ENCODE measurements at places on chromosomes 5 and 9.

GRCh38 chr5:157793301-157793700 lies 49.8 kb downstream of the LSM11 start:
- DNase-seq = no peak

DNA sequence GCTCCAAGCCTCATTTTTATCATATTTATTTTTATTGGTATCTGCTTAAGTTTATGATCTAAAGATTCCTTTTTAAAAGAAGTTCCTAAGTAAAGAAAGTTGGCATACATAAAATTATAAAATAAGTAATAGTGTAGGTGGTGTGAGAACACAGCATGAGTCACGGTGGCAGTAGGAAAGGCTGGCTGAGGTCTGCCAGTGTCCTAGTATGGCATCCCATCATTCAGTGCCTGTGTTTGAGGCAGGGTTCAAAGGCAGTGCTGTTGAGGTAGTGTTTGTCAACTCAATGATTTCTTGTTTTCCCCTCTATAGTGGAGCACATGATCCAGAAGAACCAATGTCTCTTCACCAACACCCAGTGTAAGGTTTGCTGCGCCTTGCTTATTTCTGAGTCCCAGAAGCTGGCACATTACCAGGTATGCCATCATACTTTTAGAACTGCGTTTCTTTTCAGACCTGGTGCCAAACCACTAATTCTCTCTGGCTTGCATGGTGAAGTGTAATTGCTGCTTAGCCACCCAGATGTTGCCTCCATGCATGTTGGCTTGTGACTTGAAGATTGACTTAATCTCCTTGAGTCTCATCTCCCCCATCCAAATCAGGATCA lies 18.4 kb downstream of the ZNF346 start:
- DNase-seq = peak; percentile 69

- DNase-seq = no peak
Measured at GRCh38 chr5:74056789-74057164, 430.8 kb downstream of the ARHGEF28 start.

- no peak for DNase-seq
Measured at GRCh38 chr5:146815411-146815810, 63.1 kb downstream of the PPP2R2B start.

GRCh38 chr9:37148181-37148580 lies 27.8 kb downstream of the ZCCHC7 start:
- no peak for DNase-seq

DNA sequence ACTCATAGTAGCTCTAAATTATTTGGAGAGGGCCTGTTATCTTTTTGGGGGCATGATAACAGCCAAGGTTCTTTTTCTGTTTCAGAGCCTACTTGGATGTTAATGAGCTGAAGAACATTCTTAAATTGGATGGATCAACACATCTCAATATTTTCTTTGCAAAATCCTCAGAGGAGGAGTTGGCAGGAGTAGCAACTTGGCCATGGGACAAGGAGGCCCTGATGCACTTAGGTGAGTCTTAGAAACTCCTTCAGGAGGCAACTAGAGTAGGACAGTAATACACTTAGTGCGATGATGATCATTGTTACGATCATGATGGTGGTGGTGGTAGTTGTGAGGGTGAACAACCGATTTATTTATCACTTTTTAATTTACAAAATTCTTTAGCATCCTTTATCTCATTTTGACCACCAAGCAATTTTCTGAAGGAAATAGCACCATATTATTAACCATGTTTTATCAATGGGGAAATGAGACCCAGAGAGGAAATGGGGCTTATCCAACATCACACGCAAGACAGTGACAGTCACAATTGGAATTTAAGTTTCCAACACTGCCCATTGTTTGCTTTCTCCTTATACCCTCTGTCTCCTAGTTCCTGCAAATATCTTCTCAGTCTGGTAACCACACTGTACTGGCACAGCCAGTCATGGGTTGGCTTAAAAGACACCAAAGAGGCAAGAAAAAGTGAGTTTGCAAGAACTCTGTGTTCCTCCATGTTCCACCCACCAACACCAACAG lies 54.0 kb downstream of the PAPPA start:
- no peak for DNase-seq

GRCh38 chr9:77276799-77277198 lies 99.5 kb downstream of the VPS13A start:
- DNase-seq = no peak

GRCh38 chr5:94670726-94671125 lies 52.3 kb downstream of the SLF1 start:
- no peak for DNase-seq

- DNase-seq = no peak
Measured at GRCh38 chr5:180056153-180056552, 15.4 kb downstream of the RNF130 start.

DNA sequence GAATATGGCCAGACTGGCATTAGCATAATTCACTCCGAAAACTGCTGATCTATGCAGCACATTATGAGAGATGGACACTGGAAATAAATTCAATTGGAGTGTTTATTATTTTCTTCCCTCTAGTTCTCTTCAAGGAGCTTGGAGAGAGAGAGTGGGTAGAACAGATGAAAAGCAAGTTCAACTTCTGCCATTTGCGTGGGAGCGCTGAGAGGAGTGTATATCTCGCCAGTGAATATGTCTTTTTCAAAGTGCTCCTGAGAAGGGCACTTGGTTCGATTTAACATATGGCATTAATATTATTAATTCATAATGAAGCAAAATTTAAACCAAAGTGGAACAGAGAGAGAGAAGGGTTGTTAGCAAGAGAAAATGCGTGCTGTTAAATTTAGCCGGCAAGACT lies 214.4 kb downstream of the DAB2IP start:
- no peak for DNase-seq

DNA sequence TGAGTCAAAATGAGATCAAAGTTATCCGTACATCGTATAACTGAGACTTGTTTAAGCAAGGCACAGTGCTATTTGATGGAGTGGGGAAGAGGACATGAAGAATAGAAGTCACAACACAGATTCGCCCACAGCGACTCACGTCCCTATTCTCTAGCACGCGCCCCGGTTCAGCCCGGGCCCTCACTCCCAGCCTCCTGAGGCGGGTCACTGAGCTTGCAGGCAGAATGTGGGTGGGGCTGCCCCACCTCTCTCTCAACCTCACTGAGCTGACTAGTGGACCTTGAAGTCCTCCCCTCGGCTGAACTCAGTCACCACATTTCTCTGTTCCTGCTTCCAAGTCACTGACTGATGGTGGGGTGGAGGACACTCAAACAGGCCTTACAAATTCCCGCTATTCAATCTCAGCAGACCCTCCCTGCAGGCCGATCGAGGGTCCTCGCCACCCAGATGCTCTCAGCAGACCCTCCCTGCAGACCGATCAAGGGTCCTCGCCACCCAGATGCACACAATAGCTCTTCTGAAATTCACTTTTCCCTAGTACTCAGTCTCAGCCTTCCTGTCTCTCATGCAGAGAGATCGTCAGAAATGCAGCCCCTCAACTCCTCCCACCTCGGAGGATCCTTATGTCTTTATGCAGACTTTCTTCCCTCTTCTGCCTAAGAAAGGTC lies 12.9 kb downstream of the GLDC start:
- no peak for DNase-seq

GRCh38 chr5:36763454-36763853 lies 113.1 kb upstream of the NIPBL start:
- DNase-seq = no peak

DNA sequence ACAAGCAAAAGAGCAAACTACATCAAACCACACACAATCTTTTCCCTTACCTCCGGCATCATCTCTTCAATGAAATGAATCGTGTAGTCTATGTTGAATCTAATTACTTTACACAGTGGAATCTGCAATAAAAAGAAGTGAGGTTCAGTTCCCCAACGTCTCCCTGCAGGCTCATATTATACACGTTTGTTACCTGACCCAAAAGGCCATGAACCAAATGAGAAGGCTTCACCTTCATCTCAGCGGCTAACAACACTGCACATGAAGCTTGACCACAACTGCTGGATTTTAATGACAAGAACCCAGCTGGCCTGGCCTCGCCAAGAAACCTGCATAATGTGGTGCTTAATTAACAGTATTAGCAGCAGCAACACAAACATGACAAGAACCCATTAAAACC lies 45.5 kb downstream of the DROSHA start:
- no peak for DNase-seq

GRCh38 chr5:52989025-52989780 lies at the start of gene ITGA2:
Gene ITGA2 (plus strand): TSS chr5:52989352. CDS start chr5:52989469, 117 bp downstream.
- DNase-seq = no peak

DNA sequence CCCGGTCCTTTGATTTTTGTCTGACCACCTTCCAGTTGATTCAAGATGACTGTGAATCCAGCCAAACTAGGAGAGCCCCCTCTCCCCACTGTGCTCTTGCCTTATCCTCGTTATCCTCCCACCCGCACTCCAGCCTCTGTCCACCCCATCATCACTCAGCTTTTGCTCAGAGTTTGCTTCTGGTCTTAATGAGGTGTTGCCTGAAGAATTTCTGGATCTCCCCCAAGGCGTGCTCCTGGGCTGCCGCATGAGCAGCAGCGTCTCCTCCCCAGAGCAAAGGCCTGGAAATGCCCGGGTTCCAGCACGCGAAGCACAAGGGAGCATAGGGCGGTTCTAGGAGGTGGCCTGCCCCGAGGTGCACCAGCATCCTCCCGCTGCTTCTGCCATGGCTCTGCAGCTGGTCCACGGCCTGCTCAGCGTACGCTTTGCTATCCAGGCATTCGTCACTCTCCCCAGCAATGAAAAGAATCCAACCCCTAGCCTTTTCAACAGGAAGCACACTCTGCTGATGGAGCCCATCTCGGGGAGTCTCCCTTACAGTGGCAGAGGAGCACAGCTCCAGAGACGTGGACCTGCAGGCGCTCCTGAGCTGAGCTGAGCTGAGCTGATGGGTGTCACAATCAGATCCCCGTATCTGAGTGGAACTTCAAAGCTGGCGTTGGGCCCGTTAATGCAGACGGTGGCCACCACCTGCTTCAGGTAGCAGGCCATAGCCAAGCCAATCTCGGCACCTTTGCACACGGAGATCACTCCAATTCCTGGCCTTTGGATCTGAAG lies 50.7 kb downstream of the BAAT start:
- DNase-seq = no peak

GRCh38 chr9:76365028-76365427 lies 29.2 kb downstream of the RFK start:
- DNase-seq = peak; percentile 73

DNA sequence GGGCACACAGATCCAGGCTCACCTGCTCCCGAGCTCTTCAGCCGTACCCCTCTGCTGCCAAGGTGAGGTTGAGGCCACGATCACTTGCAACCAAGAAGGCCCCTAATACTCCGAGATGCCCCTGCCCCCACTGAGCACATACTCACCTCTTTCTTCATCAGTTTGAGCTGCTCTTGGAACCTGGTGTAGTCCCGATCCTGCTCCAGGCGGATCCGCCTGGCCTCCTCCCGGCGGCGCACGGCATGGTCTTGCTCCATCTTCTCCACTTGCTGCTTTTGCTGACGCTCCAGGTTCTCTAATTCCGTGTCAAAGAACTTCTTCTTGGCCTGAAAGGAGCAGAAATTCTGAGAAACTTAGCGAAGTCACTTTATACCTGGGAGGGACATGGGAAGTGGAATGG lies 75.7 kb upstream of the FBXW11 start:
- DNase-seq = no peak

DNA sequence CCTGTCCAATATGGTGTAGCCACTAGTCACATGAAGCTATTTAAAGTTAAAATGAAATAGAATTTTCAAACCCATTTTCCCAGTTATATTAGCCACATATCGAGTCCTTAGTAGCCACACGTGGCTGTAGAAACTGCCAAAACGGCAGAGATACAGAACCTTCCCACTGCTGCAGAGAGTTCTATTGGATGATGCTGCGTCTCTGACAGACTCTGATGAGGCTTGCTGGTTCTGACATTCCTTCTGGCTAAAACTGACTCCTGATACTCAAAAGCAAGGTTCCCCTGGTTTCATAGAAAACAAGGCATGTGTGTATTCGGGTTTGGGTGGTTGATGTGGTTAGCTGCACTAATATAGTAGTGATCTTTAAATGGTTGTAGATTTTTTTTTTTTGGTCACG lies 91.5 kb downstream of the TLE4 start:
- DNase-seq = no peak

GRCh38 chr5:39116344-39117170 lies 42.4 kb upstream of the RICTOR start:
- no peak for DNase-seq

- DNase-seq = no peak
Measured at GRCh38 chr9:127397646-127398274, 791 bp downstream of the SLC2A8 start.

DNA sequence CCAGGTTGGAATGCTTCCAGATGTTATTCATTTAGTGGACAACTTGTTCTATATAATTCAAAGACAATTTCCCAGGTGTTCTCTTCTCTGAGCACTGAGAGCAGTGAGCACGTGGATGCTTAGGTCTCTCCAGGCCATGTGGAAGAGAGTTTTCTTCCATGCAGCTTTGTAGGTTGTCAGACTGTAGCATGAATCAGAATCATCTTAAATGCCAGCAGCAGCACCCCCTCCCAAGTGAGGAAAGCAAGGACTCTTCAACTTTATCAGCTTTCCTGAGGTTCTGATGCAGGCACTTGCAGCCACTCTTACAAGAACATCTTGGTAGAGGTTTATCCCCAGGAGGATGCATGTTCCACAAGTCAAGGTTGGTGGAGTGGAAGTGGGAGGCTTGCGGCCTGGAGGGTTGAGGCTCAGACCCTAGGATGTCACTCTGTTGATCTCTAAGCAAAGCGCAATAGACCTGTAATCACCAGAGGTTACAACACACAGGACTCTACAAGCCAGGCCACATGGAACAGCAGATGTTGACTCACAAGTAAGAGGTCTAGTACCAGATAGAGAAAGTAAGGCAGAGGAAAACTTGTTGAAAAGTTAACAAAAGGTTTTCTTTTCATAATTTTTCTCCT lies 47.7 kb downstream of the UGCG start:
- no peak for DNase-seq

- DNase-seq = no peak
Measured at GRCh38 chr5:105536675-105537074, 1974.1 kb upstream of the NUDT12 start.

GRCh38 chr5:81513982-81514381 lies 120.0 kb upstream of the ACOT12 start:
- DNase-seq = no peak

GRCh38 chr5:66639037-66639436 lies 42.8 kb downstream of the MAST4 start:
- no peak for DNase-seq

DNA sequence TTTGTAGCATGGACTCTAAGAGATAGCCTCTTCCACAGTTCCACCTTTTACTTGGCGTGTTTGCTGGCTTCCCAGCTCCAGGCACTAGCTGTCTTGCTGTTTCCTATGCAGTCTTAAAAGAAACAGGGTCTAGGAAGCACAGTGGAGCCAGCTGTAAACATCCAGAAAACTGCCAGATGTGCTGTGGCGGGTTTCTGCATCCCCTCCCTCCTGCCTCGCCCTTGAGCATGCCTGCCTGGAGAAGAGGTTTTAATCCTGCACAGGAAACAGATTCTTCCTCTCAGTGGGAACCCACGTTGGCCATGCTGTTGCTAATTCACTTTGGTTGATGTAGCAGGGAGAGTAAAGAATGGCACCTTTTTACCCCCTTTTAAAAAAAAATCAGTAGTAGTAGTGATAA lies 121.3 kb downstream of the RPS23 start:
- no peak for DNase-seq

DNA sequence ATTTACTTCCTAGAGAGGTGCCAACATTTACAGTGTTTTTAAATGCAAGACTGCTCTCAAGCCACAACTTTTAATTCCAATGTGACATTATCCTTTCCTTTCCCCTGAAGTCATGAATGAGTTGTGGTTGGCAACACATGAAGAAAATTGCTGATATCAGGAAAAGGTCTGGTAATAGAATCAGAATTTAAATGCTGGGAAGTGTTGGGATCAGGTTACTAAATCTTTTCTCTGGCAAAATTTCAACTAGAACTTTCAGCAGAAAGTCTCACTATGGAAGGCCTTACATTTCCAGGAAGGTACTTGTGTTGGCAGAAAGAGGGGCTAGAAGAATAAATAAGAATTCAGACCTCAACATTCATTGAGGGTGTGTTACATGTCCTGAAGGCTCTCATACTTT lies 10.6 kb upstream of the SLC44A1 start:
- peak; percentile 93 for DNase-seq

Measured in retinal pigment epithelial cell (primary cell).